ENCODE measurements at places on chromosomes 1 and 21. TPM values are rescaled to one million over a fixed set of nuclear protein-coding genes. Genes with fewer than 3 reads are reported as not detected.

Gene S100B
- total RNA-seq: 6.9 TPM

GRCh38 chr1:106880226-106880625 lies 176.2 kb upstream of the PRMT6 start:
- no peaks in the 10 kb centered on the region for H3K36me3 ChIP-seq
- H3K4me3 ChIP-seq: no peak overlapping the region
- H3K27me3 ChIP-seq: no peaks in the 10 kb centered on the region
- H3K4me1 ChIP-seq: no peaks in the 10 kb centered on the region
- no peak overlapping the region for H3K27ac ChIP-seq

Gene MX2
- 11.7 TPM for total RNA-seq

DNA sequence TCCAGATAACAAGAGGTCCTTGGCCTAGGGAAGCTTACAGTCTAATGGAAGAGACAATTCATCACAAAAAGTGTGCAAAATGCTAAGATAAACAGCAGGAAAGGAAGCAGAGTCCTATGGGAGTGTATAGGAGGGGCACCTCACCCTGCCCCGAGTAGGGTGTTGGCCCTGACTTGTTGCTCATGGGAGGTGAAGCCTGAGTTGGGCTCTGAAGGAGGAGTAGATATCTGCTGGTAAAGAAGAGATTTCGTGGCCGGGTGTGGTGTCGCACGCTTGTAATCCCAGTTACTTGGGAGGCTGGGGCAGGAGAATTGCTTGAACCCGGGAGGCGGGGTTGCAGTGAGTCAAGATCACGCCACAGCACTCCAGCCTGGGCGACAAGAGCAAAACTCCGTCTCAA lies 18.6 kb upstream of the GPR37L1 start:
- H3K36me3 ChIP-seq: no peaks in the 10 kb centered on the region
- no peak overlapping the region for H3K4me3 ChIP-seq
- no peaks in the 10 kb centered on the region for H3K27me3 ChIP-seq
- no peak for DNase-seq

Gene CLEC20A
- total RNA-seq: 0.47 TPM

DNA sequence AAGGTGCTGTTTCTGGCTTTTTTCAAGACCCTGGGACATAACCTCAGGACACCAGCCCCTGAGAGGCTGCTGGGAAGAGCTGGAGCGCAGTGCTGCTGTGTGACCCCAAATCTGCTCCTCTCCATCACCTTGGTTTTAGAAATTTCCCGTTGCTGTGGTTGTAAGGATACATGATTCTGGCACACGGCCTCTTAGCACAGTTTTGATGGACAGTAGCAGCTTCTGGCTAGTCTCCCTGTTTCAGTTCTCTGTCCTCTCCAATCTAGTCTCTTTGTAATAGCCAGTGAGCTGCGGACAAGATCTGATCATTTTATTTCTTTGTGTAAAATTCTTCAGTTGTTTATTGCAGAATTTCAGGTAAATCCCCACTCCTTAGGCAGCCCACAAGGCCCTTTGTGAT lies 3.1 kb downstream of the CLIC6 start:
- H3K4me1 ChIP-seq: no peaks in the 10 kb centered on the region
- no peaks in the 10 kb centered on the region for H3K36me3 ChIP-seq
- H3K27me3 ChIP-seq: peaks cover 19% of the 10 kb centered on the region

Gene TFAP2E
- 1.0 TPM for total RNA-seq

Gene LCE6A
- not detected for total RNA-seq

Gene CFHR3
- 2.1 TPM for total RNA-seq

Gene RAB3B
- 0.72 TPM for total RNA-seq

Gene GREM2
- 0.50 TPM for total RNA-seq

Gene ORC1
- 0.50 TPM for total RNA-seq

Gene E2F2
- 0.50 TPM for total RNA-seq

GRCh38 chr1:109750241-109750882 lies 9.5 kb upstream of the GSTM3 start:
- no peaks in the 10 kb centered on the region for H3K27me3 ChIP-seq
- no peak overlapping the region for H3K4me3 ChIP-seq
- H3K4me1 ChIP-seq: no peaks in the 10 kb centered on the region
- no peak overlapping the region for H3K27ac ChIP-seq
- DNase-seq: no peak

Gene SPRR1A
- not detected for total RNA-seq

Gene C1orf116
- 19.6 TPM for total RNA-seq

Gene DENND2D
- 81.0 TPM for total RNA-seq

DNA sequence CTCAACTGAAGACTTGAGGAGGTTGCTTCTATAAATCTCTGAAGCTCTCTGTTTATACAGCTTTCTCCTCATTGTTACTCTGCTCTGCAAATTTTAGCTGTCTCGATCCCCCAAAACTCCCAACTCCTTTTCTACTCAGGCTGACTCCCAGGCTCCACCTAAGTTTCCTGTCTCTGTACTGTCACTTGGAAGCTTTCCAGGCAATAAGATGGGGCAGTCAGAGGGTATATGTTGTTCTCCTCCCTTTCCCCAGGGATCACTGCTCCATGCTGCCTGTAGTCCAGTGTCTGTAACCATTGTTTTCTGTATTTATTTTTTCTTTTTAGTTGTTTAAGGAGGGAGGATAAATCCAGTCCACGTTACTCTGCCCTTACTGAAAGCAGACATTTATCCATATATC lies 13.4 kb downstream of the TSNAX start:
- no peaks in the 10 kb centered on the region for H3K27me3 ChIP-seq
- DNase-seq: no peak
- no peak overlapping the region for H3K27ac ChIP-seq
- H3K4me1 ChIP-seq: no peaks in the 10 kb centered on the region

- H3K4me1 ChIP-seq: no peaks in the 10 kb centered on the region
- H3K4me3 ChIP-seq: no peak overlapping the region
- no peak overlapping the region for H3K27ac ChIP-seq
These were observed 60.9 kb upstream of the RUNX3 start for GRCh38 chr1:24990779-24991641.

Gene ERICH3
- 0.50 TPM for total RNA-seq

DNA sequence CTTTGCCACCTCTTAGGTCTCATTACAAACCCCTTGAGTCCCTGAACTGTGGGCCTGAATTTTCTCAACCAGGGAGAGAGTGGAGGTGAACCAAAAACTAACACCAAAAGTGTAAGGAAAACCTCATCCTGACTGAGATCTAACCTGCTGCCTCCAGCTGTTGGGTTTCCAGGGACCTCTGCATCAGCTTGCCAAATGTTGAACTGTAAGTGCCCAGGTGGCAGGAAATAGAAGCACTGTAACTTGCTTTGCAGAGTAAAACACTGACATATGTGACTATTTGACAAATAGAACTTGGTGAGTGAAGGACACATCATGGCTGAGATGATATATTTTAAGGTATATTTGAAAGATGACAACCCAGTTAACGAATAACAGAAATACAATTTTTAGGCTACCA lies 48.4 kb upstream of the NR5A2 start:
- no peaks in the 10 kb centered on the region for H3K4me1 ChIP-seq
- no peak for DNase-seq
- H3K4me3 ChIP-seq: no peak overlapping the region

DNA sequence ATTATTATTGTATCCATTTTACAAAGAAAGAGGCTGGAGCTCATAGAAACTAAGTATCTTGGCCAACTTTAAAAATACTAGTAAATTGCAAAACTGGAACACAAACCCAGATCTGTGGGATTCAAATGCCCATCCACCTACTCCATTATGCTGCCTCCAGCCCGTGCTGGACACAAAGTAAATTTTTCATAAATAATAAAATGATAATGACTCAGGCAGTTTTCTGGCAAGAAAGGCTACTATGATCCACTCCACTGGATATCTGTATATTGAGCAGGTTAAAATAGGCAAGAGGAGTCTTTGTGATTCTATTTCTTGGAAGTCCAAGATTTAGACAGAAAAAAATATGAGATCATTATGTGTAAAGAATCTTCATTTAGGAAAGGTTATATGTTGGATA lies 138.3 kb upstream of the DUSP10 start:
- no peaks in the 10 kb centered on the region for H3K4me1 ChIP-seq
- H3K4me3 ChIP-seq: no peak overlapping the region
- H3K27ac ChIP-seq: no peak overlapping the region
- DNase-seq: no peak
- no peaks in the 10 kb centered on the region for H3K36me3 ChIP-seq

- no peak overlapping the region for H3K4me3 ChIP-seq
- H3K27me3 ChIP-seq: no peaks in the 10 kb centered on the region
- no peak overlapping the region for H3K27ac ChIP-seq
- no peaks in the 10 kb centered on the region for H3K36me3 ChIP-seq
These were observed 9.1 kb downstream of the SEMA4A start for GRCh38 chr1:156162430-156163037.

Gene PPT1
- total RNA-seq: 95.5 TPM

DNA sequence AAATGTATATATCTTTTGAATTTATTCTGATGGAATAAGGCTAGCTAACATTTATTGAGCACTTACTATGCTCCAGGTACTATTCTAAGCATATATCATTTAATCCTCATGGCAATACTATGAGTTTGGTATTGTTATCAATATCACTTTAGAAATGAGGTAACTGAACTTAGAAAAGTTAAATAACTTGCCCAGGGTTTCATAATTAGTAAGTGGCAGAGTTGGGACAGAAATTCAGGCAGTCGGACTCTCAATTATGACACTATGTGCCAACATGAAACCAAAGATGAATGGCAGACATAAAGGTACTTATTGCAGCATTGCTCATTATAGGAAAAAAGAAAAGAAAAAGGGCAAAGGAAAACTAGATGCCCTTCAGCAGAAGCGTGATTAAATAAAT lies 48.2 kb downstream of the RAB3GAP2 start:
- H3K4me3 ChIP-seq: no peak overlapping the region
- no peak for DNase-seq
- H3K27ac ChIP-seq: no peak overlapping the region
- H3K27me3 ChIP-seq: no peaks in the 10 kb centered on the region

Gene SH2D5
- 0.57 TPM for total RNA-seq

DNA sequence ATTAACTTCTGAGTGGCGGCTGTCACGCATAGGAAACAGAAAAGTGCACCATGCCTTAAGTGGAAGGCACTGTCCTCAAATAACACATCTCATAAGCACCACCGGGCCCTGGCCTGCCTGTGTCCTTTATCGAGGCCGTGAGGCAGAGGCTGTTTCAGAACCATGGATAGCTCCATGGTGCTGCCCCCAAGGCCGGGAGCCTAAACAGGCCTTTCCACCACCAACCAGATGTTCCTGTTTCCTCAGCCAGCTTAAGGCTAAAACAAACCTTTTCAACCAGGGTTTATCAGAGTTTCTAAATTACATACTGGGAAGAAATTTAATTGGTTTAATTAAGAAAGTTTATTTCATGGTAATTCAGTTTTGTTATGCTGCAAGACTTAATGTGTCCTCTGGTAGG lies 114.4 kb downstream of the DMRTA2 start:
- H3K36me3 ChIP-seq: no peaks in the 10 kb centered on the region
- H3K27ac ChIP-seq: no peak overlapping the region
- no peaks in the 10 kb centered on the region for H3K27me3 ChIP-seq
- DNase-seq: no peak
- H3K4me1 ChIP-seq: no peaks in the 10 kb centered on the region

DNA sequence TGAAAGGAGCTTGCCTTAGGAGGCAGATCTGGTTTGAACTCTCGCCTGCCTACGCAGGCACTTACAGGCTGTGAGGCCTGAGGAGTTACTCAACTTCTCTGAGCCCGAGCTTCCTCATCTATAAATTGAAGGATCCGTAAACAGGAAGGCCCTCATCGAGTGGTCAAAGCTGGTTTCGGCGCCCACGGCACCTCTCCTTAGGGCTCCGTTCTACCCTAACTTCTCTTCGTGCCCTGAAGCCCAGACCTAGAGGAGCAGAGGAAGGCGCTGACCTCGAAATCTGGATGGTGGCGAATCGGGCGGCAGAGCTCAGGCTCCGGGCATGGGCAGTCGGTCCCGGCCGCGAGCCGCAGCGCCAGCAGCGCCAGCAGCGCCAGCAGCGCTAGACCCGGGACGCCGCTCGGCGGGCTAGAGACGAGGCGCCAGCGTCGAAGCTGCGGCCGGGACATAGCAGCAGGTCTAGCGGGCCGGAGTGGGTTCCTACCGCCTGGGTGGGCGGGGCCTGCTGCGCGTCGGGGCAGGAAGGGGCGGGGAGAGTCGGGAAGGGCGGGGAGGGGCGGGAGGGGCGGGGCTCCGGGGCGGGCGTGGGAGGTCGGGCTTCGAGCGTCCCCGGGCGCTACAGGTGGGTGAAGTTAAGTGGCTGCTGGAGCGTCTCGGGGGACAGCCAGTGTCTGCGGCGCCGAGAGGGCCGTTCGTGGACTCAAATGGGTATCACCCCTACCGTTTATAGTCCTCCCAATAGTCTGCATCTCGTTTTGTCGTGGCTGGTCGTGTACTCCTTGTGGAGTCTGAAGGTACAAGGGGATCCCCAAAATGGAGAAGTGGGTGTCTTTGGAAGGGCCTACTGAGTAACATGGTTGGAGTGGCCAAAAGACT lies at the start of gene CTBS:
CTBS (minus strand) TSS at position 474 of the 876 bp plus-strand sequence; CDS start at position 449, 25 bp downstream.
- H3K4me3 ChIP-seq: peak within 1 kb of the TSS; percentile 74
- DNase-seq: peak; percentile 89
- H3K36me3 ChIP-seq: no peaks in the 10 kb centered on the region
- H3K27ac ChIP-seq: peak within 1 kb of the TSS; percentile 98
- H3K27me3 ChIP-seq: no peaks in the 10 kb centered on the region

- H3K27me3 ChIP-seq: no peaks in the 10 kb centered on the region
- H3K4me3 ChIP-seq: no peak overlapping the region
- H3K4me1 ChIP-seq: no peaks in the 10 kb centered on the region
- H3K27ac ChIP-seq: no peak overlapping the region
- DNase-seq: no peak
- H3K36me3 ChIP-seq: no peaks in the 10 kb centered on the region
These were observed 131.5 kb upstream of the ZNF644 start for GRCh38 chr1:91153341-91153740.

DNA sequence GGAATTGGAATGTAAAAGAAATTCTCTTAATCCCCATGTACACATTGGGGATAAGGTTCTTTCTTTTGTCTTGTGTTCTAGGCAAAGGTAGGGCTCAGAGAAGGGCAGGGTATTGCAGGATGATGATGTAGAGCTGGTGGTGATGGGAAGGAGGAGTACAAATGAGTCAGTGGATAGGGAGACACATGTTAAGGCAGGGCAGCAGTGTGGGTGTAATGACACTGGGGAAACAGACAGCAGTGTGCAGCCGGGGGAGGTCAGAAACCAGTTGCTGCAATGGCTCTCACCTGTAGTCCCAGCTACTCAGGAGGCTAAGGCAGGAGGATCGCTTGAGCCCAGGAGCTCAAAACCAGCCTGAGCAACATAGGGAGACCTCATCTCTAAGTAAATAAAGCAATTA lies 5.1 kb downstream of the NLRP3 start:
- peak; percentile 12 for DNase-seq

Gene INAVA
- 48.8 TPM for total RNA-seq

Gene ABL2
- total RNA-seq: 29.6 TPM

Gene NCSTN
- total RNA-seq: 109 TPM

DNA sequence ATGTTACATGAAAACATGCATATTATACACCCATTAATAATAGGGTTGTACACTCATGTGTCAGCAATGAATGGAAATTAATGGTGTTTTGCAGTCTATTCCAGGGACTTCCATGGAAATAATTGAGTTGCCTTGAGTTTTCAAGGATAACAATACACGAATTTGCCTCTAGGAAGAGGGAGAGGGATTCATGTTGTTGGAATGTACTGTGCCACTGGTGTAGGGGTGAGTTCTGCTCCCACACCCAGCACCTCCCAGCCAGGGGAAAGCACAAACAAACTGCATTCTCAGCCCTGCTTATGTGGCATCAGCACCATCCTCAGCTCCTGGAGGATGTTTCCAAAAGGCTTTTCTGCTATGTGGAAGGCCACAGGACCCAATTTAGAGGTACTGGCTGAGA lies 57.8 kb downstream of the BCAR3 start:
- H3K27me3 ChIP-seq: no peaks in the 10 kb centered on the region
- H3K4me3 ChIP-seq: no peak overlapping the region
- no peaks in the 10 kb centered on the region for H3K36me3 ChIP-seq
- peaks cover 6% of the 10 kb centered on the region for H3K4me1 ChIP-seq

Gene FALEC
- total RNA-seq: not detected

Gene CACYBP
- 49.7 TPM for total RNA-seq

GRCh38 chr1:184292101-184292500 lies 94.7 kb upstream of the C1orf21 start:
- H3K4me1 ChIP-seq: no peaks in the 10 kb centered on the region
- H3K27me3 ChIP-seq: no peaks in the 10 kb centered on the region

Gene CYYR1
- total RNA-seq: 23.4 TPM

Data from kidney (tissue), 22 donors.